ENCODE measurements at places on chromosomes 5 and 9.

GRCh38 chr9:5357431-5358105 lies 17.9 kb upstream of the RLN1 start:
- DNase-seq, result peak; percentile 58

DNA sequence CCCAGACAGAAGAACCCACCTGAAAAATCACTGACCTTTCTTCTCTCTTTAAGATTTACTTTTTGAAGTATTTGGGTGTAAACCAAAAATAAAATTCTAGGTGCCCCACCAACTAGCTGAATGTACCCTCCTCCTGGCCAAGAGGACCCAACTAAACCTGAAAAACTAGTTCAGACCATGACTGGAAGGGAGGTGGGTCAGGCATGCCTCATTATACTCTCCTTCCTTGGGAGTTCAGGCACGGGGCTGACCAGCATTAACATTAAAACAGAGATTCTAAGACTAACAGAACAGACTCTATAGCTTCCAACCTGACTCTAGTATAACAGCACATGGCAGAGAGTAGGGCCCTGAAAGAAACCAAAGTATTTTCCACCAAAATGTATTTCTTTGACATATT lies 61.4 kb downstream of the CERT1 start:
- no peak for DNase-seq

- no peak for DNase-seq
Observed at GRCh38 chr9:130185490-130186031, 13.4 kb downstream of the NCS1 start.

- DNase-seq, result no peak
Observed at GRCh38 chr9:133951265-133951664, 40.9 kb downstream of the VAV2 start.

GRCh38 chr9:90579181-90579580 lies 63.4 kb downstream of the DIRAS2 start:
- no peak for DNase-seq

- DNase-seq, result no peak
Observed at GRCh38 chr5:135591277-135591676, 12.5 kb upstream of the CXCL14 start.

DNA sequence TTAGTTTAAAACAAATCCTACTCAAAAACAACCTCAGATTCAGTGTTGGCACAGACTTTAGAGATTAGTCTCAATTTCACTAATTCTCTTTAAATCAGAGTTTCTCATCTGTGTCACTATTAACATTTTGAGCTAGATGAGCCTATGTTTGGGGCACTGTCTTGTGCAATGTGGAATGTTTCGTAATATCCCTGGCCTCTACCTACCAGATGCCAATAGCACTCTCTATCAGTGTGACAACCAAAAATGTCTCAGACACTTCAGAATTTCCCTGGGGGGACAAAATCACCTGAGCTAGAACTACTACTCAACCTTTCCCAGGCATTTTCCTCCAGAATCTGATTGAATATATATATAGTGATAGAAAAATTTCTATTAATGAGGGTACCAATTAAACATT lies 465.2 kb upstream of the RGMB start:
- no peak for DNase-seq

DNA sequence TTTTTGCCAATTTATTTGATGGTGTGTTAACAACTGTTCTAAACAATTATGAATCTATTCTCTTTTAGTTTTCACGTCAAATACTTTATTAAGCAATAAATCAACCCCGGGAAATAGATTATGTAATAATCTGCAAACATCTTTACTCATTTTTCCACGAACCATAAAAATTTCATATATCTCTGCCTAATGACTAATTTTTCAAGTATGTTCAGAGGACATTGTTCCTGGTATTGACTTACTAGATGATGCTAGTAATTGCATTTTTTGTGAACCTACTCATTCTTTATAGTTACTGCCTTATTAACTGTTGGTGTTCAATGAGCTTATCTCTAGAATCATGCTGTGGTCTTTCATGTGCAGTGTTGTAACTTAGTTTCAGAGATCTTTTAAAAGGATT lies 41.0 kb upstream of the FBN2 start:
- no peak for DNase-seq

DNA sequence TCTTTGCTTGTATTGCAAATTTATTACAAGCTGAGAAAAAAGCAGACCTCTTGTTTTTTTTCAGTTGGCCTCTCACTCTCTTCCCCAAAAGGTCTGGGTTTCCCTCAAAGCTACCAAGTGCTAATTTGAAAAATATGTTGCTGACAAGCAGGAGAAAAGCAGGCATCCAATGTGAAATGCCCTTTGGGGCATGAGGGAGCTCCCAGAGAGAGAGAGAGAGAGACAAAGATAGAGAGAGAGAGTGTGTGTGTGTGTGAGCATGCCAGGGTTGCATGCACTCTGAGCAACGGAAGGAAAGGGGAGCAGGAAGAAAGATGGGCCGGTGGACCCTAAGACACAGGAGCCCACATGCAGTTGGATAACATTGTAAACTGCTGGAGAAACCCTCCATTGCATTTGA lies 358.4 kb downstream of the TMEM38B start:
- DNase-seq, result no peak

DNA sequence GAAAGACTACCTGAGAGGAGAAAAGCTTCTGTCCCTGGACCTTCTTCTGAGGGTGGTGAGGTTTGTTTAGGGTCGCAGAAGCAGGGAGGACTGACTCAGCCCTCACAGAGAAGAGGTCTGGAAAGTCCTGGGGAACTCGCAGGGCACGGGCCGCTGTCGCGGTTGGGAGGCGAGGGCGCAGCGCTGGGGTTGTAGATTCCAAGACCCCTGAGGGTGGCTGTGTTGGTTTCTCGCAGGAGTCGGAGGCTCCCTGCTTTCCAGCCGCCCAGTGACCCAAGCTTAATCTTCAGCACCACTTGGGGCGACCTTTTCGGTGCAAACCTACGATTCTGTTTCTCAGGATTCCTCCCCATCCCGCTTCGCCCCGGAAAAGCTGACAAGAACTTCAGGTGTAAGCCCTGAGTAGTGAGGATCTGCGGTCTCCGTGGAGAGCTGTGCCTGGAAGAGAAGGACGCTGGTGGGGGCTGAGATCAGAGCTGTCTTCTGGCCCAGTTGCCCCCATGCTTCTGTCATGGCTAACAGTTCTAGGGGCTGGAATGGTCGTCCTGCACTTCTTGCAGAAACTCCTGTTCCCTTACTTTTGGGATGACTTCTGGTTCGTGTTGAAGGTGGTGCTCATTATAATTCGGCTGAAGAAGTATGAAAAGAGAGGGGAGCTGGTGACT lies 482 bp downstream of the SLC27A6 start:
- DNase-seq, result no peak

DNA sequence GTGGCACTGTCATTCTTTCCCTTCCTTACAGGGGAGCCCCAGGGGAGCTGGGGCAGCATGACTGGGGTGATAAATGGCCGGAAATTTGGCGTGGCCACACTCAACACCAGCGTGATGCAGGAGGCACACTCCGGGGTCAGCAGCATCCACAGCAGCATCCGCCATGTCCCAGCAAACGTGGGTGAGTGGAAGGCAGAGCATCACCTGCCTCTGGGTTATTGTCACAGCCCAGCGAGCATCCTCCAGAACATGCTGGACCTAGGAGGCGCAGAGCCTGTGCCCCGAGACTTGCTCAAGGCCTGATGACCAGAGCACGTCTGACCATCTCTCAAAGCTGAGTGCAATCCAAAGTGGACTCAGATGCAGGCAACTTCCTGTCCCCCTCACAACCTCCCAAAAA lies 22.2 kb upstream of the ASS1 start:
- no peak for DNase-seq

DNA sequence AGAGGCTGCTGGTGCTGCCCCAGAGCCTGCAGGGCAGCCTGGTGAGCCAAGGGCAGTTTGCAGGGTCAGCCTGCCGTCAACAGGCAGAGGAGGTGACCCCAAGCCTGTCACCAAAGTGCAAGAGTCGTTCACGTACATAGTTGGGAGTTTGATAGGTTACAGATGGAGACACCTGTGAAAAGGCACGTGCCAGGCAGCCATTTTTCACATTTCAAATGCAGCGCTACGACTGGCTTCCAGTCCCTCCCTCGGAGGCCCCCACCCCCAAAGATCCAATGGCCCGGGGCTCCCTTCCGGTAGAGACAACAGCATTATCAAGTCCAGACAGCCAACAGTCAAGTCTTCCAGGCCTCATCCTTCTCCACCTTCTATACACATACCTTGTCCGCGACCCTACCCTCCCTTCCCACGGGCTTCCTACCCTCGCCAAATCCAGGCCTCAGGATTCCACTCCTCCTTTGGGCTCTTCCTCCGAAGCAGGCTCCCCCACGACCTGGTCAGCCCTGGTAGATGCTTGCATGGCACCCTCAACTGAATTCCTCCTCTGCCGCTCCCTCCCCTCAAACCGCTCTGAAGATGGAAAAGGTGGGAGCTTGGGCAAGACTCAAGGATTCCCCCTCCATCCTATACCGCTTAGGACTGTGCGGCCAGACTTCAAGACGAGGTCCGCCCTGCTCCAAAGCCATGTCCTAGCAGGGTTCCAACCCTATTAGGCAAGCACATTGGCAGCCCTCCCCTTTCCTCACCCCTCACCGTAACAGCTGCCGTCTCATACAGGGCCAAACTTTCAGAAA lies 13.2 kb downstream of the HNRNPH1 start:
- no peak for DNase-seq

- no peak for DNase-seq
Observed at GRCh38 chr5:11300736-11301135, 539.7 kb upstream of the DAP start.

DNA sequence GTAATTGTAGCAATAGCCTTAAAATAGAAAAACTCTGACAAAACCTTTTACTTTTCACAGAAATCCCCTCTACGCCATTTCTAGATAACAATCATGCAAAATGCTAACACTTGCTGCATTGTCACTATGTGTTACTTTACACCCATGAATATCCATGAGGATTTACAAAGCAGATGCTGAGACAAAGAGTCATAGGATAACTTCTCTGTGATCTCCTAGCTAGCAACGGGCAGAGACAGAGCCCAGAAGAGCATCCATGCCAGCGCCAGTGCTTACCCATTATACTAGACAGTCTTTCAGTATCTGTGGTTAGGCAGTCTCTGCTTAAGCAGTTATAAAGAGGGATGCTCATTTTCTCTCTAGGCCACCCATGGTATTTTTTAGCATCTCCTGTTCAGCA lies 474.1 kb downstream of the CAAP1 start:
- DNase-seq, result no peak

DNA sequence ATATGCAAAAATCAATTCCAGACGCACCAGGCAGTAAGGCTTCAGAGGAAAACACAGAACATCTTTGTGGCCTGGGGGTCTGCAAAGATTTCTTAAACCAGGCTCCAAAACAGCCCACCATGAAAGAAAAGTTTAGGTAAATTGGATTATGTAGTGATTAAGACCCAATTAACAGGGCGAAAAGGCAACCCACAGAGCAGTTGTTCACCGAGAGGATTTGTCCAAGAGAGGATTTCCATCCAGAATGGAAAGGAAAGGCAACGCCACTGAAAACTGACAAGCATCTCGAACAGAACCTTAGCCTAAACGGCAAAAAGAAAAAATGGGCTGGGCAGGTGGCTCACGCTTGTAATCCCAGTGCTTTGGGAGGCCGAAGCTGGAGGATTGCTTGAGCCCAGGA lies 37.4 kb downstream of the GLT6D1 start:
- DNase-seq, result no peak

DNA sequence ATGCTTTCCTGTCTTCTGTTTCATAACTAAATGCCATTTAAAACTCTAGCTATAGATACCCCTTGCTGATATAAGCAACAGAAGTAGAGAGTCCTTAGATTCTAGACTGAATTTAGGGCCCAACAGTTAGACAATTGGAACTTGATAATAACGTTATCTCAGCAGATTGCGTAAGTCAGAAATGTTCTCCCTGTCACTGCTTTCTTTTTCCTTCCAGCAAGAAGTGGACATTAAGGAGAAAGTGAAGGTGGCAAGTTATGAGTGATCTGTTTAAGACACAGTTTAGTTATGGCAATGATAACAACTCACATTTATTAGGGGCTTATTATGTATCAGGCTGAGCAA lies 6.9 kb upstream of the GLIS3 start:
- DNase-seq, result no peak

DNA sequence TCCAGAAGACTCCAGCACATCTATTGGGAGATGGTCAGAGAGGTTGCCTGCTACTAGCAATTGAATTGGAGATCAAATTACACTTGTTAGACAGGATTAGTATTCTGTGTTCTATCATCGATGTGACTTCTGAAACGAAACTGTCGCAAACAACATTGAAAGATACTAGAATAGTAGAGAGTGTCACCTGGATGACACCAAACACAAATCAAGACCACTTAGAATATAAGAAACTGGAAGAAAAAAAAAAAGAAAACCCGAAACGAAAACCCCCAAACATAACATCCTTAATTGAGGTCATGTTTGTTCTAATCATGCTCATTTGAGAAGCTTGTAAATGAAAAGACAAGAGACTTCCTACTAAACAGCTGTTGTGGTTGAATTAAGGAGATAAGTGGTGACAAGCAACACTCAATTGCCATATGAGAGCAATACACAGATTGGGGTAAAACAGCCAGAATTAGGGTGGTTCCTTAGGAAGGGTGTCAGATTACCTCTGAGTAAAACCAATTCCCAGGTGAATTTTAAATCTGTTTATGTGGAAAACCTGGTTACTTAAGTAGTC lies 97.6 kb downstream of the BASP1 start:
- DNase-seq, result no peak

DNA sequence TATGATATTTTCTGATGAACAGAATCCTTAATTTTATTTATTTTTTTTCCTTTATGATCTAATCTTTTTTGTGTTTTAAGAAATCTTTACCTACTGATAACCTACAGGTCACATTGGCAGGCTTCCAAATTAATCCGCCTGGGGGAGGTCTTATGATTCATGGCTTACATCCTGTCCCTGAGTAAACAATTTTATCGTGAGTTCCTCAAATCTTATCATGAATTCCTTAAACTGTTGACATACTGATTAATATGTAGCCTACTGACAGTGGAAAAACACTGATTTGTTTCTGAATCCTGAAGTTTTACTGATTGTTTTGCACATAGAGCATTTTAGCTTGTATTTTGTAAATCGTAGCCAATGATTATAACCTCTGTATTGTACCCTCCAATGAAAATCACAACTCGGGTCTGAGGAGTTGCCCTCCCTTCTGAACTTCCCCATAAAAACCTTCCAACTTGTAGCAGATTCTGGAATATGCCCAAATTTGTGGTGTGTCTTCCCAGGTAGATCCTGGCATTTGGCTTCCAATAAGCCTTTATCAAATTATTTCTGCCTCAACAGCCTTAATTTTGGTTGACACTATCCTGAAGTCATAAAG lies 105.6 kb downstream of the VCAN start:
- peak; percentile 29 for DNase-seq

GRCh38 chr5:78779262-78779661 lies 130.7 kb upstream of the LHFPL2 start:
- DNase-seq, result no peak

DNA sequence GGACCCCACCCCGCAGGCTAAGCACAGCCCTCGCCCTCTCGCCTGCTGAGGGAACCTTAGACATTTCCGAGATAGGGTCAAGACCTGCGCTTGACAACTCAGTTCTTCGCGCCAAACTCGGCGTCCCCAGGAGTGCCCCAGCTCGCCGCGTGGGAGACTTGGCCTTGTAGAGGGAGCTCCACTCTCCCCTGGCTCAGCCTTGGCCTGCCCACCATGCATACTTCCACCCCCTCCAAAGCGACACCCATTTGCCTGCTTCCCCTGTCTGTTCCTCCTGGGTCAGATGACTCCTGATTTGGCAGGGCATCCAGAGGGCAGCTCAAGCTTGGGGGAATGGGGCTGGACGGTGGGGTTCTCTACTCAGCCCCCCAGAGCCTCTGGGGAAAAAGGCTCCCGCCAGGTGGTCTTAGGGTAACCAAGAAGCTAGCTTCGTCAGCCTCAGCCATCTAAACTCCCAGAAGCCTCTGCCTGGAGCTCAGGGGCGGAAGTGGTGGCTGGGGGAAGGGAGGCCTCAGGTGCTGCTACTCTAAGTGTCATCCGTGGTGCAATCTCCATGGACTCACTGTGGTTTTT lies 560 bp downstream of the DOCK2 start:
- DNase-seq, result no peak
